ENCODE measurements at places on chromosomes 7 and 10.

- DNase-seq = no peak
These were observed 63.4 kb upstream of the LRRC4 start for GRCh38 chr7:128094686-128095085.

DNA sequence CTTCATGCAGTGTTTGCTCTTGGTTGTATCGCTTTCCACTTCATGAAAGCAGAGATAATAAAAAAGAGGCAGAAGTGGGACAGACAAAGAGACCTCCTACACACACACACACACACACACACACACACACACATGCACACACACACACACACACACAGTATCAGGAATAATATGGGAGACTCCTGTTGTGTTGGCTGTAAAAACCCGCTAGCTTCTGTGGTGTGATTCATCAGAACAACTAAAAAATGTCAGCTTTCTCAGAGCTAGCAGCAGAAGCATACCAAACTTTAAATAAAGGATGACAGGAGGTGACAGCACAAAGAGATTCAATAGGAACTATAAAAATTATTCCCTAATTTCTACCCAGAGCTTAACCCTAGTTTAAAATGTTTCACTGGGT, 148.2 kb upstream of the LRRTM3 start:
- DNase-seq = no peak

- no peak for DNase-seq
These were observed 75.6 kb downstream of the AMZ1 start for GRCh38 chr7:2763597-2763996.

GRCh38 chr7:100119072-100119969, at the start of the genes CNPY4 and TAF6:
CNPY4 (plus strand) TSS chr7:100119634; CDS start chr7:100119745, 111 bp downstream.
TAF6 (minus strand) TSS chr7:100119358; CDS start chr7:100114209, 5,149 bp downstream.
- DNase-seq = peak; percentile 60

DNA sequence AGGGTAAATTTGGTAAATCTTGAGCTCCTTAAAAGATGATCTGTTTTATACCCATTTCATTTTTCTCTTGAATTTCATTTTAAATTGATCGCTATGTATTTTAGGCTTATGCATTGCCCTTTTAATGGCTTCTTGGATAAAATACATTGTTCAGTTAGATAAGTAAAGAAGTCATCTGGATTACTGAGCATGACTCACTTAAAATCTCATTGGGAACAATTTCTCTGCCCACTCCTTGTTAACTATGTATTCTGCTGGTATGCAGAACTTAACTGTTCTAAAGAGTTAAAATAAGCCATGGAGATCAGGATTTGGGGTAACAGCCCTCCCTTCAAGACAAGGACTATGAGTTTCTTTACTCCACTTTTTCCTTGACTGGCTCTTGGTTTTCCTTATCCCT, 134.2 kb downstream of the SND1 start:
- no peak for DNase-seq

All from KG1 (cell line).